ENCODE measurements at places on chromosomes 3 and 15. TPM values are rescaled to one million over a fixed set of nuclear protein-coding genes. Genes with fewer than 3 reads are reported as not detected.

UPK1B gene
- total RNA-seq: not detected

RNU5B-1 gene
- not detected for total RNA-seq

SLC22A14 gene
- total RNA-seq: not detected

ZNF710 gene
- total RNA-seq: 32.3 TPM

TMCO5A gene
- total RNA-seq: not detected

POLQ gene
- 10.0 TPM for total RNA-seq

FGD5 gene
- not detected for total RNA-seq

Data from Karpas-422 (cell line).